ENCODE measurements at places on chromosomes 3 and 15.
A peak's percentile ranks its signal among the peaks of the same experiment; 100 is the strongest.

- DNase-seq, result no peak
Measured at GRCh38 chr3:94799420-94800060, 736.7 kb downstream of the NSUN3 start.

DNA sequence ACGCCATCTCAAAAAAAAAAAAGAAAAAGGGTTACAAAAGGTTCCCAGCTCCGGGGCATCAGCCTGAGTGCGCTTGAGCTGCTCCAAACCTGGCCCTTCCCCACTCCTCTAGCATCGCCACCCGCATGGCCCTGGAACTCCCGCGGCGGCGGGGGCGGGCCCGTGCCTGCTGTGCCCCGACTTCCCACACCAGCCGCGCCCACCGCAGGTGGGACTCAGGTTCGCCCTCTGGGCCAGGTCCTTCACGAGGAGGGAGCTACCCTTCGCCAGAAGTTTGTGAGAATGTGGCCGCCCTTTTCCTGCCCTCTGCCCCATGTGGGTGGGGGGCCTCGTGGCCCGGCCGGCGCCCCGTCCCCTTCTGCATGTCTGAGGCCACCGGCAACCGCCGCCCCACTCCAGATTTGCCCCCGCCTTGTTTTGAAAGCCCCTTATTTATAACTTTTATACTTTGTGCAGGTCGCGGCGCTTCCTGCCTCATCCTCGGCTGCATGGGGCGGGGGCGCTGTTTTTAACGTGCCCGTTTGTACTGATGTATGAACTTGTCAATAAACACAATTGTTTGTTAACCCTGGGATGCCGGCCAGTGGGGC is 507 bp upstream of the JMJD7 start:
- peak; percentile 10 for DNase-seq

DNA sequence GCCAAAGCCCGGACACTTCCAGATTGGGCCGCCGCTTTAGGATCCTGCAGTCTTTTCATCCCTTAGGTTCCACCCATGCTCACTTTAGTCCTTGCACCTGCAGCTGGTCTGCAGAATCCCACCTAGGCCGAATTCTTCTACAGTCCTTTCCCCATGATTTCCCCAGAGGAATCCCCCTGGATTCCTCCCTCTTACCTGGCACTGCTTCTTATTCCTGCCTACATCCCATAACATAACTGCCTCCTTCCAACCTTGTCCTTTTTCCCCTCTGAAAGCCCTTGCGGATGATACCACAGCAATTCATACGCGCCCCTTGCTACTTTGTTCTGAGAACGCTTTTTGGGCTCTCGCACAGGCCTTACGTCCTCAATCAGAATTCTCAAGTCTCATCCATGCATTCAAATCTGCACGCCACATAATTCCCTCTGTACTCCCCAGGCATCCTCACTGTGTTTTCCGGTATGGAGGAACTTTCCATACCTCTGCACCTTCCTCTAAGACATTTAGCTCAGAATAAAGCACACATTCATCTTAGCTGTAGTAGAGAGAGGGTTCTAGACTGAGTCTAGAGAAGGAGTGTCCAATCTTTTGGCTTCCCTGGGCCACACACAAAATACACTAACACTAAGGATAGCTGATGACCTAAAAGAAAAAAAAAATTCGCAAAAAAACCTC is 619 bp downstream of the EIF2AK4 start:
- DNase-seq, result peak; percentile 43

GRCh38 chr3:12773030-12773709 is 14.1 kb upstream of the TMEM40 start:
- DNase-seq, result no peak

DNA sequence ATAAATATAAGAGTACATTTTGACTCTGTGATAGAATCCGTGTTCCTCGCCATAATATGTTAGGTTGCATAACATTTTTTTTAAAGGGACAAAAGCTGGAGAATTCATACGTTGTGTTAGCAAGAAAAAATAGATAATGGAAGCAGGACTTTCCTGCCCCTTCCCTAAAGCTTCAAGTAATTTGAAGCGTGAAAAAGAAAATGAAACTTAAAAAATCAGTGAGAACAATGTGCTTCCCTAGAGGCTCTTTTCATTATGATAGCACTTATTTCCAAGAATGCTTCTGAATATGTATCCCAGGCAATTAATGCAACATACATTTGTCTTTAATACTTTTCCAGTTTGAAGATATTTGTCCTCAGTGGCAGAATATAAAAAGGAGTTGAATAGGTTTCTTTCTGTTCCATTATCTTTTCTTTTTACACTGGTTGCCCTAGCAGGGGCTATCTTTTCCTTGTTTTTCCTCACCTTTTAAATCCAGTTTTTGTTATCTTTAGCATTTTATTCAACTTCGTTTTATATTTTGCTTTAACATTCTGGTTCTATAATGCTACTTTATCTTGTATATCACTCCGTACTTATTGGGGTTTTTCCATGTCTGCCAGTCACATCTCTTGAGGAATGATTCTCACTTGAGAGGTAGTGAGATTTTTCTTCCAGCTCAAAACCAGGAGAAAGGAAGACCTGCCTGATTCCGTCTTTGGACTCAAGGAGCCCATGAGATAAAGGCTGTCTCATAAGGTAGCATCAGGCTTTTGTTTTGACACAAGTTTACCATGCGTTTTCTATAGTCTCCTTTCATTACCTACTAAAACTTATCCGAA is 113.8 kb downstream of the MBNL1 start:
- DNase-seq, result peak; percentile 45
